Effector memory CD4-positive, alpha-beta T cell (primary cell): ENCODE measurements at places on chromosomes 13 and 19.

- no peak overlapping the region for H3K4me3 ChIP-seq
- H3K27me3 ChIP-seq = no peaks in the 10 kb centered on the region
- H3K36me3 ChIP-seq = peaks cover 21% of the 10 kb centered on the region
- H3K27ac ChIP-seq = no peak overlapping the region
- no peak for DNase-seq
- peaks cover 3% of the 10 kb centered on the region for H3K4me1 ChIP-seq
These were observed 7.4 kb downstream of the MLLT1 start for GRCh38 chr19:6272411-6272791.

DNA sequence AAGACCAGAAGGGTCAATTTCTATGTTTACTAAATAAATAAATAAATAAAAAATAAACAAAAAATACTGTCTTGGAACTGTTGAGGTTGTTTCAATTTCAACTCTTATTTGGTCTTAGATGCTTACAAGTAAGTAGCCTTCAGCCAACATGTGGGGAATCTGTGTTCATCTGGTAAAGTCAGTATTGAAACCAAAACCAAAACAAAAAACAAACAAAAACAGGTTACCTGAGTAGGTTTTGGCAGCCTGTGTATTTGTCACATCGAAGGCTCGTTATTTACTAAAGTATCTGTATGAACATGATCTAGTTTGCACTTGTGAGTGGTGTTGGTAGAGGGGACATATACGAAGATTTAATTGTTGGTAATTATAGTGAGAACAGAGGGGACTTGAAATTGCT is 471.5 kb downstream of the SLITRK5 start:
- DNase-seq = no peak
- no peak overlapping the region for H3K27ac ChIP-seq
- no peaks in the 10 kb centered on the region for H3K36me3 ChIP-seq
- H3K27me3 ChIP-seq = no peaks in the 10 kb centered on the region
- no peak overlapping the region for H3K4me3 ChIP-seq

DNA sequence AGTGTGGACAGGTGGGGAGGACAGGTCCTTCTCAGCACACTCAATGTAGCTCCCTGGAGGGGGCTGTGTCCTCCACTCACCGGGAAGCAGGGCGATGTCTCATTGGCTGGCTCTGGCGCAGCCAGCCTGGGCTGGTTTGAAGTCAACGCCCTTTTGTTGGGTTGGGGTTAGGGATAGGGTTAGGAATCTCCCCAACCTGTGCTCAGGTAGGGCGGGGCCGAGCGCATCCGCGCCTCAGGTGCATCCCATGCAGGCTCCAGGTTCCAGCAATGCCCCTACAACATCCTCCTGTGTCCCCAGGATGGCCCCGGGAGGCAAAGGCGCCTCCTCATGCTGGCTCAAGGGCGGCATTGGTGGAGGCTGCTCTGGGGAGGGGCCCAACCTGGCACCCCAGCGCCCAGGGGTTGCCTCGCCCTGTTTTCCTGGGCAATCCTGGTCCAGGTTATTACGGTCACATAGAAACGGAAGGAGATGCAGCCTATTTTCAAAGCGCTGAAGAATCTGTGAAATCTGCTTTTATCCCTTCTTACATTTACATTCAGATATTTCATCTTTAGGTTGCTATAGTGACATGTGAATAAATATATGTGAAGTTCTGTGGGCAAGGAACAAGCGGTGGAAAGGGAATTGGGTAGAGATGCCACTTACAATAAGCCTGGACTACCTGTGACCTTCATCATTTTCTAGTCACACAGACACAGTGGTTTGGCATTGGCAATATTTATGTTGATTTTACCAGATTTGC is 74.3 kb downstream of the TM9SF2 start:
- no peaks in the 10 kb centered on the region for H3K4me1 ChIP-seq
- H3K4me3 ChIP-seq = no peak overlapping the region
- no peak for DNase-seq
- H3K27ac ChIP-seq = no peak overlapping the region
- no peaks in the 10 kb centered on the region for H3K27me3 ChIP-seq

DNA sequence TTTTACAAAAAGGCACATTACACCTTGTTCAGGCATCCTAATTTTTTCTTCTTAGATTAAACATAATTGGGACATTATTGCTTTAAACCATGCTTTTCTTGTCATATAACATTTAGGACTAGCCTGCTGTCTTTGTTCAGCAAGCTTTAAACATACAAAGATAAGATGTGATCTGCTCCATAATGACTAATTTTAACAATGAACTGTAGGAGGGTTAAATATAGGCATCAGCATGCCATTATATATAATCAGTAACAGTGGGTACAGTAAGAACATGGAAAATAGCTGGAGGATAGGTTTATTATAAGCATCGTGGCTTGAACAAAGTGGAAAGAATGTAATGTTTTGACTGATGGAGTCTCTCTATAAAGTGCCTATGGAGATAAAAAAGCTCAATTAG is 661.7 kb downstream of the SLITRK6 start:
- no peak for DNase-seq
- no peaks in the 10 kb centered on the region for H3K4me1 ChIP-seq
- no peaks in the 10 kb centered on the region for H3K36me3 ChIP-seq
- H3K27me3 ChIP-seq = no peaks in the 10 kb centered on the region
- no peak overlapping the region for H3K27ac ChIP-seq

DNA sequence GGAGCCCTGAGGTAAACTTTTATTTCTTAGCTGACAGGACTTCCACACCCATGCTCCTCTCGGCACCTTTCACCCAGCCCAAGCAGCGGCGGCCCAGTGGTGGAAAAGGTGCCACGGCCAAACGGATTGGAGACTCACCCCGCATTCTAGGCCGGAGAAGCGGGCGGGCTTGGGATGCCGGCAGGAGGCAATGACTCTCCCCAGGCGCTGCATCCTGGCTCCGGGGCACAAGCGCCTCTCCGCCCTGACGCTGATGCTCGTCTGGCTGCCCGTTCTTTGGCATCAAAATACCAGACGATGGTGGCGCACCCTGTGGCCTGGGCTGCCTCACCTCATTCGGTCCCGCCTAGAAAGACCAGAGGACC is 6.7 kb upstream of the ZNF606 start:
- no peaks in the 10 kb centered on the region for H3K27me3 ChIP-seq
- H3K27ac ChIP-seq = no peak overlapping the region
- peak overlapping the region; percentile 35 for H3K4me3 ChIP-seq
- DNase-seq = no peak
- H3K4me1 ChIP-seq = no peaks in the 10 kb centered on the region
- peaks cover 12% of the 10 kb centered on the region for H3K36me3 ChIP-seq

DNA sequence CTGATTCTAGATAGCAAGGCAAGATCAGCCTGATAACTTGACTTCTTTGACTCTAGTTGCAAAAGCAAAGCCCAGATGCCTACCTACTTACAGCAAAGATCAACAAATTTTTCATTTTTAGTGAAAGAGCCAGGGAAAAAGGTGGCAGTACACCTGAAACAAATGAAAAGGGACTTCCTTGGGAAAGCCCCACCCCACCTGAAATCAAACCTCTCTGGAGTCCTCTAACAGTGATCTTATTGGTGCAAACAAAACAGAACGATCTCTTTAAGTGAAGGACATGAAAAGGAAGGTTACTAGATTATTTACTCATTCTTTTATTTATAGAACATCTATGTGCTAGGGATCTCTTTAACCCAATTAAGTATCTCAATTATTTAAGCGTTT is 507 bp upstream of the LCP1 start:
- no peaks in the 10 kb centered on the region for H3K27me3 ChIP-seq
- H3K36me3 ChIP-seq = peaks cover 5% of the 10 kb centered on the region
- peak overlapping the region; percentile 84 for H3K27ac ChIP-seq
- H3K4me1 ChIP-seq = peaks cover 38% of the 10 kb centered on the region
- DNase-seq = no peak
- H3K4me3 ChIP-seq = peak overlapping the region; percentile 81

DNA sequence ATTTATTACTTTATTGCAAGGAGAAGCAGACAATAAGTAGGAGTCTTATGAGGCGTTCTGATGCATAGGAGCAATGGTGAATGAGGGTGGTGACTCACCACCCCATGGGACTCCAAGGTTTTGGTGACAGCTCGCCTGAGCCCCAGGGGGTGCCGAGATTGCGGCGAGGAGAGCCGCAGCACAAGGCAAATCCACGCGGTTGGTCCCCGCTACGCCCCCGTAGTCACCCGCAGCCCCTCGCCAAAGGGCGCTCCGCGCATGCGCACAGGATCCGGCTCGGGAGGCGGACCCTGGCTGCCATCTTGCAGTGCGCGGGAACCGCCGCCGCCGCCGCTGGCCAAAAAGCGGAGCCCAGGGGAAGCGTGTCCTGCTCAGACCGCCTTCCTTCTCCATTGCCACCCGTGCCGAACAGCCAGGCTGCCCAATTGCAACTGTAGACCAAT is at the start of gene NAA16:
Gene NAA16 (plus strand): TSS at position 305 of the 443 bp plus-strand sequence. CDS start 262 bp downstream, outside the sequence.
- peaks cover 3% of the 10 kb centered on the region for H3K36me3 ChIP-seq
- H3K4me1 ChIP-seq = peaks cover 23% of the 10 kb centered on the region
- peak within 1 kb of the TSS; percentile 88 for H3K27ac ChIP-seq

GRCh38 chr19:3450796-3451411 is 29.4 kb downstream of the SMIM24 start:
- no peak overlapping the region for H3K27ac ChIP-seq
- H3K4me1 ChIP-seq = no peaks in the 10 kb centered on the region
- H3K36me3 ChIP-seq = peaks cover 40% of the 10 kb centered on the region
- no peak for DNase-seq

DNA sequence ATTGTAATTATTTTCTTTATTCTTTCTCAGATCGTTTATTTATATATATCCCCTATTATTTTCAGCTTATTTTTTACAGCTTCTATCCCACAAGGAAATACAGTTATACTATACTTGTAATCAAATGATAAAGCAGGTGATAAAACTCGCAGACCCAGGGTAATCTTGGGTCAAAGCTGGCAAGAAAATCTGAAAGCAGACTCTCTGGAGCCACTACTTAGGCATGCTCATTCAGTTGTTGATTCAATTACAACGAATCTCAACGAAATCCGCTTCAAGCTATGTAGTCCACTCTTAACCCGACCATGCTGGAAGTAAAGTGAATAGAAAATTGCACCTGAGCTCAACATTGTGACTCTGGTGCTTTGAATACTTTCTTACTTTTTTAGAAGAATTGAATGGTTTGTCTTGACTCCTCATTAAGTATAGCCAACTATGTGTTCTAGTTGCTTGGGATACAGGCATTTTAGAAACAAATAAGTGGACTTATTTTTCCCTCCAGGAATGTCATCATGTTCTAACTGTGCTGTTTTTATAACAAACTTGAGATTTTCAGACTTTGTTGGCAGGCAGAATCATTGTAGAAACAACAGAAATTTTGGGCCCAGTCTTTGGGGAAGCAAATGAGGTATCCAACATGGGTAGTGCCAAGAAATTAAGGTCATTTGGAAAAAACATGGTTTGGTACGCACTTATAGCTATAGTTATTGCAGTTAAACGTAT is 21.4 kb downstream of the ESD start:
- no peak overlapping the region for H3K27ac ChIP-seq
- no peak for DNase-seq
- peaks cover 60% of the 10 kb centered on the region for H3K36me3 ChIP-seq

- no peak for DNase-seq
- no peaks in the 10 kb centered on the region for H3K4me1 ChIP-seq
- no peak overlapping the region for H3K27ac ChIP-seq
- H3K36me3 ChIP-seq = no peaks in the 10 kb centered on the region
- H3K27me3 ChIP-seq = no peaks in the 10 kb centered on the region
These were observed 148.5 kb downstream of the GPC5 start for GRCh38 chr13:91546900-91547299.

DNA sequence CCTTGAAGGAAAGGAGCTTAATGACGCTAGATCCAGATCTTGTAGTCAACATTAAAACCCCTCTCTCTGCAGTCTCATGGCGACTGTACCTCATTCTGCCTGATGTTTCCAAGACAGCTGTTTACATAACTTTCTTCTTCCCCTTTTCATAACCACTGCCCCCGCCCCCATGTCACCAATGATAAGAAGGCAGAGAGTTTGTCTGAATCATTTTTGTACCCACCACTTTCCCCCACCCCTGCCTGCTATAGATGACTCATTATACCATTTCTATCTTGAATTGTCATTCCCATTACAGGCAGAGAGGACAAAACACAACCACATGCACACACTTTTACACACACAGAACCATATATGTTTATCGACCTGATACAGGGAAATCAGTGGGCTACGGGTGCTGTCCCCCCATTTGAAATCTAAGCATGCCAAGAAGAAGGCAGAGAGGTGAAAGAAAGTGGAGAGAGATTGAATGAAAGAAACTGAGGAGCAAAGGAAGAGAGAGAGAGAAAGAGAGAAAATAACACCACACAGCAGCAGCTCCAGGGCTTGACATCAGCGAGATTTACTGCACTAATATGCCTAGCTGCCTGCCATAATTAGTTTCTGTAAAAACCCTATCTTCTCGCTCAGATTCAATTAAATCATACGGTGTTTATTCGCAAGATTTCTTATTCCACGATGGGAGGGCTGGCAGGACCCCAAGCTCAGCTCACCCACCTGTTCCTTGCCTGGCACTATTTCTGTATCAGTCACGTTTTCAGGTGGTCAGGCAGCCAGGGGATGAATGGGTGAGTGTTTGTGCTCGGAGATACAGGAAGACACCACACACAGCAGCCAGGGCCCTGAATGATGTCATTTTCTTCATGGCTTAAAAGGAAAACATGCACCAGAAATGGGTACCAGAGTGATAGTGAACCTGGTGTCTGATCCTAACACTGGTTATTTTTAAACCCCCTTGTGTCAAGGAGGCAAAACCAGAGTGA is 114.3 kb upstream of the SERP2 start:
- H3K4me1 ChIP-seq = peaks cover 7% of the 10 kb centered on the region
- no peak overlapping the region for H3K4me3 ChIP-seq
- H3K27me3 ChIP-seq = no peaks in the 10 kb centered on the region
- peak; percentile 13 for DNase-seq

GRCh38 chr19:4378886-4379285 is 21.5 kb downstream of the SH3GL1 start:
- peak overlapping the region; percentile 78 for H3K27ac ChIP-seq
- H3K27me3 ChIP-seq = no peaks in the 10 kb centered on the region
- H3K36me3 ChIP-seq = peaks cover 6% of the 10 kb centered on the region
- no peak for DNase-seq
- peaks cover 46% of the 10 kb centered on the region for H3K4me1 ChIP-seq

GRCh38 chr19:3477951-3478350 is 2.4 kb downstream of the SMIM24 start:
- H3K36me3 ChIP-seq = no peaks in the 10 kb centered on the region
- no peak overlapping the region for H3K27ac ChIP-seq
- peaks cover 15% of the 10 kb centered on the region for H3K4me1 ChIP-seq
- no peak overlapping the region for H3K4me3 ChIP-seq
- H3K27me3 ChIP-seq = no peaks in the 10 kb centered on the region
